ENCODE measurements at places on chromosomes 7 and 10.

DNA sequence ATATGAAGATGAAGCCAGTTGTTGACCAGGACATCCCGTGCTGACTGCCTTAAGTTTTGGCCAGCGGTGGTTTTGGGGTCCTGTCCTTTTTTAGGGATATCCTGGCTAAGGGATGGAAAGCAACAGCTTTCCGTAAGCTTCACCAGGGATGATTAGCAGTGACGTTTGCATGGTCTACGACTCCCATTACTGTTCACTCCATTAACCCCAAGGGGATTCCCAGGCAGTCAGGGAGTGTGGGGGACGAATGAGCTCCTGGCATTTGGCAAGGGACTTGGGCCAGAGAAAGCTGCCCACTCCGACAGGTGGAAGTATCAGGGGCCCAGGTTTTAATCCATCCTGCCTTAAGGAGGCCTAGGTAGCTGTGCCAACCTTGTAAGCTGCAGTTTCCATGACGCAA is 66.8 kb downstream of the ITGB1 start:
- DNase-seq, result no peak

GRCh38 chr10:124539935-124540641 is 78.5 kb downstream of the LHPP start:
- peak; percentile 46 for DNase-seq

DNA sequence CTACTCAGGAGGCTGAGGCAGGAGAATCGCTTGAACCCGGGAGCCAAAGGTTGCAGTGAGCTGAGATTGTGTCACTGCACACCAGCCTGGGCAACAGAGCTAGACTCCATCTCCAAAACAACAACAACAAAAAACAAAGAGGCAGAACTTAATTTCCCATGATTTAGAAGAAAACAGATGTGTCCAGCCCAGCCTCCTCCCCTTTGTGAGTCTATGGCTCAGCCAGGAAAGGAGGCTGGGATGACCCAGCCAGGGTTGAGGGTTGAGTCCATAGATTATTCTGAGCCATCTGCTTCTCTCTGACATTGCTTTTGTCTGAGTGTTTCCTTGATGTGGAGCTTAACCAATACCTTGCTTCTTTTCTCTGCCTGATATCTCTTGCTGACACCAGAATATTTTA is 994.1 kb downstream of the TYW1 start:
- DNase-seq, result no peak

DNA sequence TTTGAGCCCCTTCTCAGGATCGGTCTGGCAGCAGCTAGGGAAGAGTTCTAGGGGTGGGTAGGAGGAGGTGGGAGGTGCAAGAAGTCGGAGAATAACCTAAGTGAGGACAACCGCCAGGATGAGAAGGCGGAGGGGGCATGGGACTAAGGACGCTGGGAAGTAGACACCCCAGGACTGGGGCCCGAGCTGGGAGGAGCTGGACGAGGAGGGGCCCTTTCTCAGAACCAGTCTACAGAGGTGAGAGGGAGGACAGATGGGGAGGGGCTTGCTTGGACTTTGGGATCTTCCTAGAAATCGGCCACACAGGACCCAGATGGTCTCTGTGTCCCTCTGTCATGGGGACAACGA is 90.0 kb upstream of the MYL10 start:
- DNase-seq, result no peak

- no peak for DNase-seq
These were observed 1.3 kb downstream of the LSMEM1 start for GRCh38 chr7:112481833-112482670.

DNA sequence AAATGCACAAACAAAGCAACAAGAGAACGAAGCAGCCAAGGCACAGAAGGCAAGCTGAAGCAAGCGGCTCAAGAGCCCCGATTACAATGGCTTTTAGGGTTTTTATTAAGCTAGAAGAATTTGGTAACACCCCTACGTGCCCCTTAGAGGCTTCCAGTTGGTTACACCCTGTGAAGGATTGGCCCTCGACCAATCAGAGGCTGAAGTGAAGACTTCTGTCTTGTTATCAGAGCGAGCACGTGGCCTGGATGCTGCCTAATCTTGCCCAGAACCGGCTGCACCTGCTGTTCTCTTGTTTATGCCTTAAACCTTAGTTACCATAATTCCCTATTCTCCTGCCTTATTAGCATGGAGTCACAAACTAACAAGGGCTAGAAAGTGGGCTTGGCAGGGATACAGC is 21.4 kb downstream of the KCNK18 start:
- no peak for DNase-seq

- no peak for DNase-seq
These were observed 132.1 kb upstream of the BTBD16 start for GRCh38 chr10:122138831-122139625.

- DNase-seq, result no peak
These were observed 220.7 kb downstream of the WDR11 start for GRCh38 chr10:121071901-121072300.

DNA sequence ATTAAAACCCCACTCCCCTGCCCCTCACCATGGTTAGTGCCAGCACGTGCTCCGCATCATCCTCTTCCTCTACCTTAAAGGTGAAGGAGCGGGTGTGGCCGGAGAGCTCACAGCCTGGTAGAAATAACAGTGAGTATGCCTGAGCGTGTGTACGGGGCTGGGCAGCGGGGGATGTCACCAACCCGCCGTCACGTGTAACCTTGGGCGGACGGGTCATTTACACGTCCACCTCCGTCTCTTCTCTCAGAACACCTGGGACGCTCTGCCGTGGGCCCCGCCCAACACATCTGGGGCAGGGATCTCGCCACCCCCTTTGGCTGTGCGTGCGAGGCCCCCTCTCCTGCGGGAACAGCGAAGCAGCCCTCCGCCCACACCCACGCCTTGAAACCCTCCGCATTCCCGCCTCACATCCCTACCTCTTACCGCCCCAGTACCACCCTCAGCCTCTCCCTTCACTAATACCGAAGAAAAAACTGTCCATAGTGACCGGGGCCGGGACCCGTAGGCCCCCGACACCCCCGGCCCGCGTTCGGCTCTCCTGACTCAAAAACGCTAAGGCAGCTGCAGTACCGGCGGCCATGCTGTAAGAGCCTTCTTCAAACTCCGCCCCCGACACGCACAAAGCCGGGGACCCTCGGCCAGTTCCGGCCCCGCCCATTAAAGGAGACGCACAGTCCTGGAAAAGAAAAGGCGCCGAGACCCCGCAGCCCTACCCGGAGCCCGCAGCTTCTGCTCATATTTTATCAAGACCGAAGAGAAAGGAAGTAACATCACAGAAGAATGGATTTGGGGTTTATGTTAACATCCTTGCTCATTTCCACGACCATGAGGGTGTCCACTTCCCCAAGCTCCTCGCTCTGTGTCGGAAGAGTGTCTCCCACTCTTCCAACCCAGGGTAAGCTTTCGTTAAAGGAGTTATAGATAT is at the start of gene NPM3:
NPM3 (minus strand) TSS at position 636 of the 925 bp plus-strand sequence; CDS start at position 580, 56 bp downstream.
- peak; percentile 75 for DNase-seq

DNA sequence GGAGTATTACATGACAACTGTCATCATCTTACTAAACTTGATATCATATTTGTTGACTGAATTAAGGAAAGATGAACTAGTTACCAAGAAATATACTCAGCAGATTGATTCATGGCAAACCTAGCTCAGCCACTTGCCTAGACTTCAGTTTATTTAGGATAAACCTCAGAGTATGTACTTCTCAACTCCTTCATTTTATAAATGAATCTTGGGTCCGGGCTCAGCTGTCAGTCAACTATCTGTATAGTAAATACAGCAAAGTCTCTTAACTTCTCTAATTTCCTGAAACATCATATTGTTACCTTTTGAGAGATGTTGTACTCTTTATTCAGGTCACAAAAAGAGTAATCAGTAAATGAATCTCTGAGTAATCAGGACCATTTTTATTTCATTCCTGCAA is 211.0 kb upstream of the KLF14 start:
- no peak for DNase-seq

DNA sequence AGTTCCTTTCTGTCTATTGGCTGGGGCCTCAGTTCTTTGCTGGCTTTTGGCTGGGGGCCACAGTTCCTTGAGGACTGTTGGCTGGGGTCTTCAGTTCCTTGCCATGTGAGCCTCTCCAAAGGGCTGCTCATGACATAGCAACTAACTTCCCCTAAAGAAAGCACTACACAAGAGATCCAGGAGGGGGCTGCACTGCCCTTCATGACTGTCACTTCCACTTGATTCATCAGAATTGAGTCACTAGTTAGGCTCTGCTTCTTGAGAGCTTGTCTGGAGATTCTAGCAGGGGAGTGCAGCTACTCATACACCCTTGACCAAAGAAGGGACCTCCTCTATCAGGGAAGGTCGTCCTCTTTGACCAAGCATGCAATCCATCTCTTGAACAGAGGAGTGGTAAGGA is 38.0 kb upstream of the MKX start:
- DNase-seq, result no peak

DNA sequence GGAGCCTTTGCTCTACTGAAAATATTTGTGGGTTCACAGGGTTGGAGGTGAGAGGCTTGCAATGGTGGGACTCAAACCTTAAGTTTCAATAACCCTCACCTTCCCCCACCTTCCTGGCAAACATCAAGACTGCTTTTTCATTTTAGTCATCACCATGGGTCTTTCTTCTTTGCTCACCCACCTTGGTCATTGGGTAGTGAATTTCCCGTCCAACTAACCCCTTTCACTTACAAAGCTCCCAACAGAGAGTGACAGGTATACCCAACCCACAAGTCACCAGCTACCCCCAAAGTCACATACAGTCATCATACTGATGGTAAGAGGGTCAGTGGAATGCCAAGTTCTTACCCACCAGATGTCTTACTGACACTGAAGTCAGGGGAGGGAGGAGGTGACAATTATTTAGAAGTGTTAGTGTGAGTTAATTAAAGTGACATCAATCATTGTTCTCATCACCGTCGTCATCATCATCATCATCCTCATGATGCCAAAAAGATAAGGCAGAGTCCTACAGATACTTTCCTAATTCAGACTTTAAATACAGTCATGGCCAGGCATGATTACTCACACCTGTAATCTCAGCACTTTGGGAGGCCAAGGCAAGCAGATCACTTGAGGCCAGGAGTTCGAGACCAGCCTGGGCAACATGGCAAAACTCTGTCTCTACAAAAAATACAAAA is 49.0 kb downstream of the PIK3AP1 start:
- no peak for DNase-seq

DNA sequence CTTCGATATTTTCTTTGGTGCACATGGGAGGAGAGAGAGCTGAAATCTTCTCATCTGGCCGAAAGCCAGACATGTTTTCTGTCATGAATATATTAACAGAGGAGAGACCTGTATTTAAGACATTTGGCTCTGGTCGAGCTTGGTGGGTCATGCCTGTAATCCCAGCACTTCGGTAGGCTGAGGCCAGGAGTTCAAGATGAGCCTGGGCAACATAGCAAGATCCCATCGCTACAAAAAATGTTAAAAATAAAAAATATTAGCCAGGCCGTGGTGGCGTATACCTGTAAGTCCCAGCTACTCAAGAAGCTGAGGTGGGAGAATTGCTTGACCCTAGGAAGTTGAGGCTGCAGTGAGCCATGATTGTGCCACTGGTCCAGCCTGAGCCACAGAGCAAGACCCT is 21.9 kb upstream of the GATA3 start:
- DNase-seq, result no peak

- DNase-seq, result no peak
These were observed 595.9 kb downstream of the DNAJB6 start for GRCh38 chr7:157932498-157933218.

DNA sequence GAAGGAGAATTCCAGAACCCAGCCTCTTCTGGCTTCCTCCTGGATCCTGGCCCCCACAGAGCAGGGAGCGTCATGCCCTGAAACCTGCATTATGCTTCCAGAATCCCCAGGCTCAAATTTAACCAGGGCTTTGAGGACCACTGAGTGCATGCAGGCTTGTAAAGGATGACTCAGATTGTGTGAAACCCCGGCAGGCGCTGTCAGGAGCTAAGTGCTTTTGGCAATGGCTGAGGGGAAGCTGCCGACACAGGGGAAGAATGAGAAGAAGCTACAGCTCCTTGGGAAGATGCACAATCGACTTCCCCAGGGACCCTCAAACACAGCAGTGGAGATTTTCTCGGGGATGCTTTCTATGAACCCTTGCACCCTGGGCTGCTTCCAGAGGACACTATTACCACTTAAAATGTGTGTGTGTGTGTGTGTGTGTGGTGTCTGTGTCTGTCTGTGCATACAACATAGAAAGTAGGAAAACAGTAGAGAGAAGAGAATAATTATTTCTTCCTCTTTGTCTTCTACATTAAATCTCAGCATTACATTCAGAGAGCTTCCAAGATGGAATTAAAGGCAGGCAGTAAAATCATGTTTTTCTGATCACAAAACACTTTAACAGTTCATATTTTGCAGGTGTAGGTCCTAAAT is 183.5 kb upstream of the INHBA start:
- DNase-seq, result no peak

- no peak for DNase-seq
These were observed 61.0 kb upstream of the NANOS1 start for GRCh38 chr10:118968482-118968881.

- no peak for DNase-seq
These were observed 1.6 kb upstream of the COL13A1 start for GRCh38 chr10:69800109-69800508.

DNA sequence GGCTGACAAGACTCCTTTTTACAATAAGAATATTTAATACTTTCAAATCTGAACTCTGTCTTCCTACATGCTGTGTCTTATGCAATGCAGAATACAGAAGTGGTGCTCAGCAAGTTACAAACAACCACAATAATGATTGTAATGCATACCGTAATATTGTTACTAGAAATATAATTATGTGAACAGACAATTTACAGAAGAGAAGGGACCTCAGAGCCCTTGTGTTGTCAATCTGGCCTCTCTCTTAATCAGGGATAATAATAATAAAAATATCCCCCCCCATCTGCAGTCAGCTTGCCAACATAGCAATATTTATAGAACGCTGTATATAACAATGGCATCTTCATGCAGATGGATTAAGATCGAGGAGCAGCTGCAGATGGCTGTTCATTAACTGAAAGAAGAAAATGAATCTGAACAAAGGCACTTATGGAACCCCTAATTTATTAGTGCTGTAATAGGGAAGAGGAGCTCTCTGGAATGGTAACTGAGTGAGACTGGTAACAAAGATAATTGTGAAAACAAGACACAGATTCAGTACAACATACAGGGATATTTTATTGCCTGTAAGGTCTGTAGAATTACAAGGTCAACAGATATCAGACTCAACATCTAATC is 106.3 kb downstream of the TMEM26 start:
- DNase-seq, result no peak

DNA sequence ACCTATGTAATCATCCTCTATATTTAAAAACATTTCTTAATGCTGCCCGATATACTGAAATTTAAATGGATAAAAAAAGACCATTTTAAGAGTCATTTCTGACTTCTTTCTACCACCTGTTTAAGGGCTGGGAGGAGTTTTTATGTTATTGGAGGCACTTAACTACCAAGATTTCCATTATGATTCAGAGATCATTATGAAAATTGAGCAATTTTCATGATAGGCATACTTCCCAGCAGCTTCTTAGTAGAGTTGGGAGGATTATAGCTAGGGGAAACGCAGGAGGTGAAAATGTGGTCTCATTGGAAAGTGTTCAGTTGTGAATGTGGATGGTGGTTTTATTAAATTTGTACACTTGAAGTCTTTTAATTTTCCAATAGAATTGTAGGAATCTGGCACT is 28.4 kb upstream of the FAM204A start:
- DNase-seq, result no peak
